ENCODE measurements at places on chromosomes 4 and X. TPM values are rescaled to one million over a fixed set of nuclear protein-coding genes. Genes with fewer than 3 reads are reported as not detected.

- H3K27me3 ChIP-seq: no peaks in the 10 kb centered on the region
- DNase-seq: no peak
- H3K4me3 ChIP-seq: no peak overlapping the region
- H3K27ac ChIP-seq: no peak overlapping the region
- H3K4me1 ChIP-seq: peaks cover 3% of the 10 kb centered on the region
Measured at GRCh38 chr4:183395395-183395794, 49.0 kb upstream of the CDKN2AIP start.

DNA sequence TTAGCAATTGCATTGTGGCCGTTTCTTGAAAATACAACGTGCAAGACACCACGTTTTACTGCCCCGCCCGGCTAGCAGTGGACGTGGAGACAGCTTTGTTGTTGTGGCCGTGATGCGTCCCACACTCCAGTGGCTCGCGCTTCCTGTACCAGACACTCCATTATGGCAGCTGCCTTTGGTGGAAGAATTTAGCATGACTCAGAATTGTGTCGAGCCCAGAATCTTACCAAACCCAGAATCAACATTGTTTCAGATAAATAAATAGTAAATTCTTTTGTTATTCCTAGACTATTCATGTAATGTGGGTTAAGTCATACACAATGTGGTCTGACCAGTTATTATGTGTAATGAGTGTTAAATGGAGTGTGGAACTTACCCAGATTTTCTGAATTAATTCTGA is 25.3 kb upstream of the S100P start:
- H3K27ac ChIP-seq: no peak overlapping the region
- H3K36me3 ChIP-seq: no peaks in the 10 kb centered on the region
- no peaks in the 10 kb centered on the region for H3K27me3 ChIP-seq
- no peak for DNase-seq

DNA sequence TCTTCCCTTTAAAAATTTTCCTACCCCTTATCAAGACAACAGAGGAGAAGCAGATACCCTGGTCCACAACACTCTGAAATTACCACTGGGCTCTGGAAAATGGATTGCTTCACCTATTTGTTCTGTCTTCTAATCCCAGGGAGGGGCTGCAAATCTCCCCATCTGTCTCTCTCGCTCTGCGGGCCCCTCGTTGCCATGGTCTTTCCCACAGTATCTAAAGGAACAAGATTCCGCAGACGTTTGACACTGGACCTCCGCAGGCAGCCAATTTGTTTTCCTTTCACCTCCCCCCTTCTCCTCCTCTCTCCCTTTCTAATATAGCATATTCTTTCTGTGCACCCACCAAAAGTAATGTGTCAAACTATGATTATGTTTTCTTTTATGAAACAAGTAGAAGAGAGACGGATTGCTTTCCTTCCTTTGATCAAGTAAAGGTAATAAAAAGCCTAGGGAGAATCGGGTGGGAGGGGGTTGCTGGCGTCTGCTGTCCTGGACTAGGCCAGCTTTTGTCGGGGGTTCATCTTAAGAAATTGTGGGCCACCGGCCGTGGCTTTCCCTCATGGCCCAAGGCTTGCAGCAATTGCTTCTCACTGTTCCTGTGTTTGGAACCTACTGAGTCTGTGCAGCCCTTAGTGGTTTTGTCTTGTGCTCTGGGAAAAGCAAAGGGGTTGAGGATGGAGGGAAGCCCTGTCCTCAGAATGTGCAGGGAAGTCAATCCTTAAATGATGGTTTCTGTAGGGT is 81.0 kb downstream of the MGST2 start:
- H3K4me1 ChIP-seq: peaks cover 11% of the 10 kb centered on the region
- no peaks in the 10 kb centered on the region for H3K36me3 ChIP-seq
- no peaks in the 10 kb centered on the region for H3K27me3 ChIP-seq
- H3K27ac ChIP-seq: no peak overlapping the region

DNA sequence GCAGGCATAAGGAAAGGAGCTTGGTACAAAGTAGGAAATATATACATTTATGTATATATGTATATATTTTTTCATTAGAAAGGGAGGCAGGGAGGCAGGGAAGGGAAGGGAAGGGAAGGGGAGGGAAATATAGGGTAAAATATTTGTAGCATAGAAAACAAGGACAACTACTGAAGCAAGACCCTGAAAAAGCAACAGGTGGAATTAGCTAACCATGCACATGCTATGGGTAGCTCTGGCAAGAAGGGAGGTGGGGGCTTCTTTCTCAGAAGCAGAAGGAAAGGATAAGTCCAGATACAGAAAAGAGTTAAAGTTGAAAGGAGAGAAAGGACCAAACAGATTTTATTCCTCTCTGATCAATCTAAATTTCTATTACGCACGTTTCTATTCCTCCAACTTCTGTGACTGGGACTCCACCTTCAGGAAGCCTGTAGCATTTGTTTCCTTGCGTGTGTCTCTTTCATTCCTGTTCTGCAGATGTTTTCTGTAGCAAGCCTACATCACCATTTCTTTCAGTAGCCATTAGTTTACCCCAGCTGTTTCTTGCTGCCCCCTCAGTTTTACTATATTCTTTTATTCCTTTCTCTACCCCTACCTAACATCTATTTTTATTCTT is 82.9 kb downstream of the OR13H1 start:
- no peak for DNase-seq
- H3K27ac ChIP-seq: no peak overlapping the region
- H3K27me3 ChIP-seq: no peaks in the 10 kb centered on the region
- H3K36me3 ChIP-seq: no peaks in the 10 kb centered on the region
- H3K4me3 ChIP-seq: no peak overlapping the region
- H3K4me1 ChIP-seq: no peaks in the 10 kb centered on the region

DNA sequence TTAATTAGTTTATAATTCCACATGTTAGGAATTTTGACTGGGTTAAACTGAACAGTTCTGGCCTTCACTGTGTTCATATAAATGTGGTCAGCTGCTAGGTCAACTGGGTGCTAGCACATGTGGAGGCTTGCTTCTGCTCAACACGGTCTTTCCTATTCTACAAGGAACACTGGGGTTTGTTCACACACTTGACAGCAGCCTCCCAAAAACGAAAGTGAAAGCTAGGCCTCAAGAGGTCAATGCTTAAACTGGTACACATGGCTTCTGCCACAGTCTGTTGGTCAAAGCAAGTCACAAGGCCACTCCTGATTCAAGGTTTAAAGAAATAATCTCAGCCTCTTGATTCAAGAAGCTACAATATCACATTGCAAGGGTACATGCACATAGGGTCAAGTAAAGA is 126.5 kb downstream of the QDPR start:
- no peak overlapping the region for H3K4me3 ChIP-seq
- no peaks in the 10 kb centered on the region for H3K4me1 ChIP-seq
- no peaks in the 10 kb centered on the region for H3K27me3 ChIP-seq
- H3K36me3 ChIP-seq: no peaks in the 10 kb centered on the region
- H3K27ac ChIP-seq: no peak overlapping the region
- DNase-seq: no peak

- no peak overlapping the region for H3K27ac ChIP-seq
- no peaks in the 10 kb centered on the region for H3K4me1 ChIP-seq
- no peak for DNase-seq
- H3K36me3 ChIP-seq: no peaks in the 10 kb centered on the region
Measured at GRCh38 chrX:19649226-19649995, 134.1 kb upstream of the MAP3K15 start.

DNA sequence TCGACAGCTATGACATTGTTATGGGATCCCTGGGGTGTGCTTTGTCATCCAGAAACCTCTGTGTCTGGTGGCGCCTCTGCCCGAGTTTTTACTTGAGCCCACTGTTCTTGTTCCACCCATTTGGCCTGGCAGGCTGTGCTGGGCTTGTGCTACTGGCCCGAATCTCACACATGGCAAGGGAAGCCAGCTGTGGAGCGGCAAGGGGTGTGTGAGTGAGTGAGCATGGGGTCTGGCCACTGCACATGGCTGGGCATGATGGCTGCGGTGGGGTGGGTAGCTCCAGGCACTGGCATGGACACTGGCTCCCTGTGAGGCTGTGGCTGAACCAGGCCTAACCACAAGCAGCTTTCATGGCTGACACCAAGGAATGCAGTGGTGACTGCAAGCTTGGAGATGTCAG is 89.2 kb downstream of the DACH2 start:
- DNase-seq: no peak
- no peaks in the 10 kb centered on the region for H3K36me3 ChIP-seq
- H3K4me3 ChIP-seq: no peak overlapping the region

- no peak overlapping the region for H3K4me3 ChIP-seq
- H3K27me3 ChIP-seq: no peaks in the 10 kb centered on the region
- H3K4me1 ChIP-seq: no peaks in the 10 kb centered on the region
- no peak overlapping the region for H3K27ac ChIP-seq
Measured at GRCh38 chr4:169952236-169953002, 73.8 kb downstream of the MFAP3L start.

- H3K27ac ChIP-seq: no peak overlapping the region
- no peaks in the 10 kb centered on the region for H3K36me3 ChIP-seq
- DNase-seq: no peak
- H3K27me3 ChIP-seq: no peaks in the 10 kb centered on the region
Measured at GRCh38 chr4:77194366-77194765, 37.4 kb downstream of the CCNG2 start.

ZNF732 gene
- not detected for total RNA-seq

MAGEB17 gene
- not detected for total RNA-seq

NAAA gene
- total RNA-seq: 3.3 TPM

MAP7D2 gene
- 0.48 TPM for total RNA-seq

CYLC1 gene
- total RNA-seq: not detected

GAGE1 gene
- not detected for total RNA-seq

CFP gene
- 0.51 TPM for total RNA-seq

Data from psoas muscle (tissue), 8 donors.